ENCODE measurements at places on chromosomes 3 and 15. TPM values are rescaled to one million over a fixed set of nuclear protein-coding genes. Genes with fewer than 3 reads are reported as not detected.

- DNase-seq: no peak
Observed at GRCh38 chr15:76185716-76186115, 125.6 kb downstream of the ETFA start.

Gene ITIH3
- 0.49 TPM for total RNA-seq

DNA sequence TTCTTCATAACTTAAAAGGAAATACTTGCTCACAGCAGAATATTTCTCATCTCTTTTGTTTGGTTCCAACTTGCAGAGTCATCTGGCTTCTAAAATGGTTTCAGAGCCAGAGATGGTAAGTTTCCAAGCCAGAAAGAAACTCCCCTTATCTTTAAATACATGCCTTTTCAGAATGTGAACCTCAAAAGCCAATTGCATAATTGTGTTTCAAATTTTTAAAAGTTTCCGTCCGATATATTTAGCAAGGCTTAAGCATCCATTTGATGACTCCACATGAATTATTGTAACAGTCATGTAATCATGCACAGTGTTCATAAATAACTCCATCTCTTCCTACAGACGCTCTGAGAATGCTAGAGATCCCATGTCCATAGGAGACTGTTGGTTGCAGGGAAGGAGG, 40.6 kb upstream of the C3orf80 start:
- peak; percentile 15 for DNase-seq

DNA sequence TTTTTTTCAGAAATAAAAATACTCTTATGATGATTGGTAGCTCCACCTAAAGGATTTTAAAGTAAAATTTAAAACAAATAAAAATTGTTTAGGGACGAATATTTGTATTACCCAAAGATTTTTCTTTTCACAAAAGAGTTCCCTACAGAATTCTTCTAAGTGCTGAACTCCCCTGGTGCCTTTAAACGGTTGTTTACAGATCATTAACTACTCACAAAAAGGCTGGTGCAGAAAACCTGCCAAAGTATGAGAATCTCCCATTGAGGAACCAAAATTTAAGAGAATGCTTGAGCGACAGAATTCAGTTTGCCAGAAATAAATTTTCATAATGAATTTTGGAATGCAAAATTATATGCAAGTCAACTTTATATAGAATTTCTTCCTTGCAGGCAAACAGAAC, 497.8 kb upstream of the NR2F2 start:
- DNase-seq: no peak

Gene ACOX2
- total RNA-seq: 15.8 TPM

DNA sequence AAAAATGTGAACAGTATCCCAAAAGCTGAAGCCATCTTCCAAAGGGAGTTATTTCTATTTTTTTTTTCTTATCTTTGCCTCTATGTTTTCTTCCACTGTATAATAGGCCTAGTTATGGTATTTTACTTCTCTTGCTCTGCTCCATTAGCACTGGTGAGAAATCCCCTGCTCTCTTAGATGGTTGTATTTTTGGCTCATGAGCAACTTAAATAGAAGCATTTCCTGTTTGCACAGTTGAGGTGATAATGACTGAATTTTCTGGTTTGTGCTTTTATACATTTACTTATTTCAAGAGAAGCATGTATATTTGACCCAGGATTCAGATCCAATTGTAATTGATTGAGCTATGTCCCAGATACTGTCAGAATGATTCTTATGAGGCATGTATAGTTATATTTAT, 61.6 kb upstream of the CD200R1L start:
- DNase-seq: no peak

- peak; percentile 36 for DNase-seq
Observed at GRCh38 chr3:120496278-120497002, 45.6 kb upstream of the FSTL1 start.

DNA sequence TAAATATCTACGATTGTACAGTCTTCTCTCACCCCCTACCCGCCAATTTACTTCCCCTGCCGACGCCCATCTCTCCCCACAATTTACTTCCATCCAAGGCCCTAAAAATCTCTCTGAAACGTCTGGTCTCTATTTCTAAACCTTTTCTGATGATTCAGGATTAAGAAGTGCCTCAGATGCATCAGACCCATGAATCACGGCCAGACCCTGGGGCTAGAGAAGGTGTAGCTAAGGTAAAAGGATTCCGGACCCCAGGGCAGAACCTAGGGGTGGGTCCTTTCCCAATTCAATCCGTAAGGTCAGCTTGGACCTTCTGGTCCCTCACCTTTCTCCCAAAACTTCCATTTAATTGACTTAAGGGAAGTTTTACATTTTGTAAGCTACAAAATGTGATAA, 46.4 kb downstream of the LRIG1 start:
- no peak for DNase-seq

GRCh38 chr15:40115670-40116093, 7.0 kb upstream of the BMF start:
- DNase-seq: no peak

GRCh38 chr3:144942838-144943197, 971.2 kb downstream of the DIPK2A start:
- DNase-seq: no peak

DNA sequence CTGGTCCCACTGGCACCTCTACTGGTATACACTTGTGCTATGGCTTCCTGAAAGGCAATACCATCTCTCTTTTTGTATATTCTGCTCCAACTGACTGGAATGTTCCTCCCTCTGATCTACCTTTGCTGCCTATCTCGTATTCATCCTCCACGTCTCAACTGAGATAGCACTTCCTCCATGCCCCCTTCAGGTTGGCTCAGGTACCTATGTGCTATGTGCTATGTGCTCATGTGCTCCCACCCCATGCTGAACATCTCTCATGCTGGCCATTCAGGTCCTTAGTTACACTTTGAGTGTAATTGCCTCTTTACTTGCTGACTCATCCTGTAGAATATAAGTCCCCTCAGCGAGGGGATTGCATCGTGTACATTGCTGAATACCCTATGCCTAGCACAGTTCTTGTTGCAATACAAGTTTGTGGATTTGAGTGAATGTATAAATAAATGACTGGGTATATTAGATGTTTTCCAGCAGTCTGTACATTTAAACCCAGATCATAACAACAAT, 156.9 kb downstream of the SOX2 start:
- DNase-seq: no peak

DNA sequence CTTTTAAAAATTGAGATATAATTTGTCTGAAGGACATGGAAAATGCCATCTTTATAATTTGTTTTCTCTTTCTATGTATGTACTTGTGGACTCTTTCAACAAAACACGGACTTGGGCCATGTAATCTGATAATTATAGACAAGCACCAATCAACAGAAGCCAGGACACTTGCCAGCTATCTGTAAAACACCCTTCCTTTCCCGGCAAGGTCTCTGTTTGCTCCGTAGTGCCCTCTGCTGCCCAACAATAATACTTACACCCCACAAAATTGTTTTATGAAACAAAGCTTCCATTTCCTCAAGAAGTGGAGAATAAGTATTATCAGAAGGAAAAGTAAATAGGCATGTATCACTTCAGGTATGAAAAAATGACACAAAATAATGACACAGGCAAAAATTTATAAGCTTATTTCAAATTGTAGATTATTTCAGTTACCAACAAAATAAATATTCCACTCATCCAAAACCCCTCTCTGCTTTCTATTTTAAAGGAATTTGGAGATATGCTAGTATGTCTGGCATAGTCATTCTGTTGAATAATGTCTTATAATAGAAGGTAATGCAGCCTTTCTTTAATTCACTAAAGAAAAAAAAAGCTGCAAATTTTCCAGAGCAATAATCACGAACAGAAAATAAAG, 32.8 kb downstream of the MYH15 start:
- DNase-seq: peak; percentile 49

Gene KLF13
- 30.8 TPM for total RNA-seq

GRCh38 chr15:48641416-48641815, 4.1 kb downstream of the FBN1 start:
- no peak for DNase-seq

DNA sequence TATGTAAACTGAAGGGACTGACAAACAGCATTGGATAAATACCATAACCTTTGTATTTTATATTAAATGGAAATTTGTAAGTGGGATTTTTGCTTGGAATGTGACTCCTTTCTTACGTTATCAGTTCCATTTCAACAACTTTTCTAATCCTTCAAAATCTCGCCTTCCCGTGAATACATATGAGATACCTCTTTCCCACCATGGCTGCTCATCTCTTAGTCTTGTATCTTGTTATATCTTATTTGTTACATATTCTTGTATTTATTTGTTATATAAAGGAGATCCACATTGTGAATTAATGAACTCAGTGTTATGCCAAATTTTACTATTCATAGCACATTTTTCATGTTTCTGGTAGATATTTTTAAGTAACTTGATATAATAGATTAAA, 623.7 kb downstream of the MCTP2 start:
- no peak for DNase-seq

DNA sequence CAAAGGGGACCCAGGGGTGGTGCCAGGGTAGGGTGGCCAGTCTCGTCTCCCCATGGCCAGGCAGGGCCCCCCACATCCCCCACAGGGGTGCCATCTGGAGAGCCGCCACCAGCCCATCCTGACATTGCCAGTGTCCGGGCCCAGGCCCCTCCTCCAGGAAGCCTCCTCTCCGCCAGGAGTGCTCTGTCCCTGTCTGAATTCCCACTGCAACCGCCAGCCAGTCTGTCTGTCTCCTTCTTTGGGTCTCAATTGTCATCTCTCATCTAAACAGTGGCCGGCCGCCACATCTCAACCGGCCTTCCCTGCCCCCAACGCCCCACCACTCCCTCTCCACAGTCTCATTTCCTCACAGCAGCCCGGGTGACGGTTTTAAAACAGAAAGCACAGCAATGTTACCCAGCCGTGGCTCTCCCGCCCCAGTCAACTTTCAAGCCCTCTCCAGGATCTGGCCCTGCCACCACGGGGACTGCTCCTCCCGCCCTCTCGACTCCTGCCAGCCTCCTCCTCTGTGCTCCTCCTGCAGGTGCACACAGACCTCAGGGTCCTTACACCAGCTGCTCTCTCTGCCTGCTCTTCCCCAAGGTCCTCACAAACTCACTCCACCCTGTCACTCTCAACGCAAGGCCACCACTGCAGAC, 57.0 kb downstream of the IQSEC1 start:
- no peak for DNase-seq

DNA sequence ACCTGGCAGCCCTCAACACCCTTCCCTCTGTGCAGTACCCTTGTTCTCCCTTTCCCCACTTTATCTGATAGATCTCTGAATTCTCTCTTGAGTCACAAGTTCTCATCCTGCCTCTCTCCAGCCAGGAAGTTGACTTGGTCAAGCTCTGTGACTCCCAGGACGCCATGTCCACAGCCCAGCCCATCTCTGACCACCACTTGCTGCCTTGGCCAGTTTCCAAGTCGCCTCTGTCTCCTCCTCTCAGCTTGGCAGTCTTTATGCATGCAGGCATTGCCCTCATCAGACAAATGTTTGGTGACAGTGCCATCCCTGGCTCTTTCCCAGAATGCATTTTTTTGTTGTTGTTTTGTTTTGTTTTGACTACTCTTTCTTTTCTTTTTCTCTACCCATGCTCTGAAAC, 25.7 kb downstream of the ZNF35 start:
- no peak for DNase-seq

DNA sequence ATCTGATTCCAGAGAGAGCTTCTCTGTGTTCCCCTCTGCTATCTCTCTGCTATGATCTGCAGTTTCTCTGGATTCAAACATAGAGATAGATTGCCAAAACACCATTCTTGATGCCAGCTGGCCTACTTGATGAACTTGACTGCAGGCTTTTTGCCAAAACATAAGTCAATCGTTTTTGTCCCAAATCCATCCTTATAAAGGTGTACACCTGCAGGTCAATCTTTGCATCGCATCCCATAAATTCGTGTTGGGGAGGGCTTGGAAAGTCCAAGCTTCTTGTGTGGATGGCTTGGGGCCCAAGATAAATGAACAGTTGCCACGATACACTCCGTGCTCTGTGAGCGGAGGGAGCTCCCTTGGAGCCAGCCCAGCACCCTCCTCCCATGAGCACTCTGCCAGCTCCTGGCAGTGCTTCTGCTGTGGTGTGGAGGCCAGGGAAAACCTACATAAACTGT, 2.7 kb downstream of the CERS3 start:
- peak; percentile 12 for DNase-seq

DNA sequence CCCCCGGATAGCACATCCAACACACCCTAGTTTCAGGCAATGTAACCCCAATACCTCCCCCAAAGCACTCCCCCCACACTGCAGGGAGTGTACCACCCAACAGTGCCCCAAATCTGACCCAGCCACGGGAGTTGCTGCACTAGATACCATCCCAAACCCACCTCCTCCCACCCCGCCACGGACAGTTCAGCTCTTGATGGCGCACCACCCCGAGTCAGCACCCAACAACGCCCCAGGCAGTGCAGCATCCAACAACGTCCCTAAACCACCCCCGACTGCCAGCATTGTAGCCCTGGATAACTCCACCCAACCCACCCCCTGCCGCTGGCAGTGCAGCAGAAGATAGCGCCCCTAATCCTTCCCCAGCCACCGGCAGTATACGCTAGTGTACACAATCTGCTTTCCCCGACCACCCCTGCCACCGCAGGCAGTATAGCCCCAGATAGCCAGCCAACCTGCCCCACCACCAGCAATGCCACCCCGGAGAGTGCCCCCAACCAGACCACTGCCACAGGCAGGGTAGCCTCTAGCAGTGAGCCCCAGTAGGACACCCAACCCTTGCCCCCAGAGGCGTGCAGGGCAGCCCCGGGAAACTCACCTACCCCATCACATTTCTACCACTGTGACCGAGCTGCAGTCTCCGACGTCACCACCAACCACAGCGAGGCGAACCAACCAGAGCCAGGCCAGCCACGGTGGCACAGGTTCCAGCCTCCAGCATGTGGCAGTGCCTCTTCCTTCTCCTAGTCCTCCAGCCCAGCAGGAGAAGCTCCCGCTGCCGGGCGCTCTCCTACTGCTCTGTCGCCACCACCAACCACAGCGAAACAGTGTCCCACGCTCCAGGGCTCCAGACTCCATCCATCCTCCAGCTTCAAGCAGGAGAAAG, 178.1 kb downstream of the POTEB3 start:
- no peak for DNase-seq

Gene SPINK8
- not detected for total RNA-seq

Gene ARPIN
- 14.2 TPM for total RNA-seq

DNA sequence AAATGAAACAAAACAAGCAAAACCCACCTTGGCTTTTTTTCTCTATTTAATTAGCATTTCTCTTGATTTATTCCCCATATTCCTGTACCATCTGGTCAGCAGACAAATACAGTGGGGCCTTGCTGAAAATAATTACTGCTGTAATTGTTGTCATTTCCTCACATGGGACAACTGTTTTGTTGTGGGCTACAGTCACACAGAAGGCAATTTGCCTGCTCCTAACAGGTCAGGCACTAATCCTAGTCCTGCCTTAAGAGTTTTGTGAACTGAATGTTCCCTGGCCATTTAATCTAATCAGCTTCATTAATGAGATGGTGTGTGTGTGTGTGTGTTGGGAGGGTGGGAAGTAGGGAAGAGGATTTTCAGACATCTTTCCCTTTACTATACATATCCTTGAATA, 11.6 kb downstream of the TRPC1 start:
- peak; percentile 0 for DNase-seq

- DNase-seq: no peak
Observed at GRCh38 chr3:13782501-13782900, 97.4 kb downstream of the WNT7A start.

Measured in skin of body (tissue), 3 donors.